Foreskin keratinocyte (primary cell): ENCODE measurements at places on chromosomes 4 and X. TPM values are rescaled to one million over a fixed set of nuclear protein-coding genes. Genes with fewer than 3 reads are reported as not detected.

Gene C4orf46
- total RNA-seq, result 13.4 and 14.9 TPM in 2 replicates

- peak; percentile 55 for DNase-seq
These were observed 364.7 kb downstream of the PCDH7 start for GRCh38 chr4:31084806-31085416.

- DNase-seq, result peak; percentile 37
These were observed 916 bp downstream of the MXRA5 start for GRCh38 chrX:3345281-3346191.

DNA sequence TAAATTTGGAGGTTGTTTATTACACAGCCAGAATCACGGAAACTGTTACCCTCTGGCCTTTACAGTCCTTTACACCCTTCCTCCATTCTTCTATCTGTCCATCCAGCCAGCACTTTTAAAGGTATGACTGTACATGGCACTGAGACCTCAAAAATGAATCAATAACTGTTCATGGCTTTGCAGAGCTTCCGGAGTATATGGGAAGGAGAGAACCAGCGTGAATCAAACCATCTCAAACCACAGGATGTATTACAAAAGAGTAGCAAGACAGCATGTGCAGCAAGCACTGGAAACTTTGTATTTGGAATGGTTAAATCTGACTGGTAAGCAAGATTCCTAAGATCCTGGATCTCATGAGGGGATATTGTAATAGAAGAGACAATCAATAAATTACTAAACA lies 228.5 kb upstream of the CASK start:
- no peak for DNase-seq

Gene PHKA2
- total RNA-seq, result 17.2 and 17.5 TPM in 2 replicates

DNA sequence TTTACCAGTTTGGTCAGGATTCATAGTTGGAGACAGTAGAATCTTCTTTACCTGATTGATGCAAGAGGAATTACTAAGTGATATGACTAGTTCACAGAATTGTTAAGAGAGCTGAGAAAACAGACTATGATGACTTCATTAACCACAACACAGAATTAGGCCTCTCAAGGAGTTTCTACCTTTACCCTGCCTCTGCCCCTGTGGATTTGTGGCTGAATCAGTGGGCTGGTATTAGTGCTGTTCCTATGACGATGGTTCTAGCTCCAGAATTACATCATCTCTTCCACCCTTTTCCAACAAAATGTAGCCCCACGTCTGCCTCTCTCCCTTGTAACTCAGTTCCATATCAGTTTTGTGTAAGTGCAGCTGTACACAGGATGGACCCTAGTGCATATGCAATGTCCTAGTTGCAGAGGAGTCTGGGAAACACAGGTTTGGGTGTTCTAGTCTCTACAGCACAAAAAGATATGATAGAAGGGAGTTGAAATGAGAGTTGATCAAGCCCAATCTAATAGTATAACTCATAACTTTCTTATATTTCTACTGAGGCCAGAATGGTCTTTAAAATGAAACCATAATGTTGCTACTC lies 99.3 kb downstream of the ANXA5 start:
- DNase-seq, result peak; percentile 75

Gene XK
- total RNA-seq, result 0.21 and 0.24 TPM in 2 replicates

DNA sequence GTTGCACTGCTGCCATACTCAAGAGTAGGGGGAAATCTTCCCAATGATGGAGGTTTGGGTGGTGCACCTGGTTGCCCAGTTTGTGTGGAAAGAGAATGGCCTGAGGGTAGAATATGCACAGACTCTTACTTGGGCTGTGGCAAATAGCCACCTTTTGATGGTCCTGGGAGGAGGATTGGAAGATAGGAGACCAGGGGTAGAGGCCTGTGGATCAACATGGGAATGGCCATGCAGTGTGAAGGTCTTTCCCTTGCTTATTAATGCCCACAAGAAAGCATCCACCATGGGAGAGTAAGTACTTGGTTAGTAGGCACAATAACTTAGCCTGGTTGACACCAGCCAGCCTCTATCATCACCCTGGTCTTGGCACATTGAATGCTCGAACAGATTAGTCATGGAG lies 156.8 kb upstream of the LEF1 start:
- no peak for DNase-seq
